ENCODE measurements at places on chromosomes 4 and X.

- no peak for DNase-seq
Observed at GRCh38 chr4:121122661-121123060, 41.5 kb downstream of the TNIP3 start.

DNA sequence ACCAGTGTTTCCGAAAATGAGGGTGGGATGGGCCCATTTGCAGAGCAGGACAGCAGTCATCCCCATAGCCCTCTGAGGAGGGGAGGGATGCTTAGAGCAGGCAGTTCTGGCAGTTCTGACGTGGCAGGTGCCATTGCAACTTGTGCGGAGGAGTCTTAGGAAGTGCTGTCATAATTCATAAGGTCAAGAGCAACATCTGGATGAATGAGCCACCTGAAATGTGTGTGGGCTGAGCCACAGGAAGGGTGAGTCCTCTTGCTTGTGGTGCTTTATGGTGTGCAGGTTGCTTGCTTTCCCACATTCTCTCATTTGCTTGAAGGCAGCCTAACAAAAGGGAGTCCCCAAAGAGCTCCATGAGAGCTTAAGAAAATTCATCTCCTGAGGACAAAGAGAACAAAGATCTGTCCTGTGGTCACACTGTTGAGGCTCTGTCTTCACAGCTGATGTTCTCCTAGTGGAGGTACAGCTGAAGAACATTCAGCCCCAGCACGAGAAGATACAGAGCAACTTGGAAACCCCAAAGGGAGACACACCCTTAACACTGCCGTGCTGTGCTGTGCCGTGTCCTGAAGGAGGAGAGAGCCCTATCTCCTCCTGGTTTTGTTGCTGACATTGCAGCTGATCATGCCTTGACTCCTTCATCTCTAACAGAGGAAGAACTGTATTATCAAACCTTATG lies 60.3 kb downstream of the DLG3 start:
- no peak for DNase-seq

- no peak for DNase-seq
Observed at GRCh38 chr4:151743128-151743854, 17.5 kb downstream of the GATB start.

GRCh38 chr4:112939901-112940300 lies 109.6 kb upstream of the ANK2 start:
- DNase-seq = no peak

GRCh38 chr4:55437356-55437796 lies 41.6 kb downstream of the TMEM165 start:
- DNase-seq = no peak

- DNase-seq = no peak
Observed at GRCh38 chrX:136112286-136112685, 35.0 kb upstream of the FHL1 start.

GRCh38 chrX:70464051-70464450 lies 19.4 kb downstream of the DLG3 start:
- no peak for DNase-seq

GRCh38 chrX:123807835-123808416 lies 51.9 kb upstream of the XIAP start:
- DNase-seq = no peak

DNA sequence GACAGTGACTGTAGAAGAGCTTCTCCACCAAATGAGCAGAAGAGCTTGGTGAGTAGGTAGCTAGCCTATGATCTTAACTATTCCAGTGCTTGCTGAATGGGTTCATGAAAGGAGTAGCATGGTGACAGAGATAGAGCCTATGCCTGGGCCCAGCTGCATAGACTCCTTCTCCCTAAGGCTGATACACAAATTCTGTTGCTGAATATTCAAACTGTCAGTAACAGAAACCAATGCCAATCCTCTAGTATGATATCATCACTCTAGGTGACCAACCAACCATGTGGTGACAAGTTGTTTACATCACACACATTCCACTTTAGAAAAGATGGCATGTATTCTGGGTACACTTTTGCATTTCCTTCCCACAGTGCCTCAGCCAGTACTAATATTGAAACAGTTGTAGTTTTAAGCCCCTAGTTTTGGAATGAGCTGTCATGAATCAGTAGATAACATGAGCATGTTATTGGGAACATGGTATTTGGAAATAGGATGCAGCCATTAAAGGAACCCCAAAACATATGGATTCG lies 103.4 kb upstream of the GRXCR1 start:
- no peak for DNase-seq

DNA sequence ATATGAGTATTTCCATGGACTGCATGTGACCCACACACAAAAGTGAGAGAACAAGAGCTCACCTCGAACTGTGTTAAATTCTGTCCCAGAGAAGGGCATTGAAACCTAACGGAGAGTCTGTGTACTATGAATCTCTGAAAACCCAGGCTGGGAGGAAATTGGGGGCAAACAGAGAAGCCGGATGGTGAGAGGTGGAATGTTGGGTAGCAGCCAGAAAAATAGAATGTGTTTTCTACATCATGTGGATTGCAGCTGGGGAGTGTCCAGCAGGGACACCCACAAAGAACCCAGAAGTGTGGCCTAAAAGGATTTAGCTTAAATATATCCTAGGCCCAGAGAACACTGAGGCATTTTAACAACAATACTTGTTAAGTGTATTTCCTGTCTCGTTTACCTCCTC lies 38.6 kb downstream of the MND1 start:
- no peak for DNase-seq

GRCh38 chrX:1535241-1536041 lies 1.5 kb downstream of the P2RY8 start:
- no peak for DNase-seq
